ENCODE measurements at places on chromosomes 16 and 17. TPM values are rescaled to one million over a fixed set of nuclear protein-coding genes. Genes with fewer than 3 reads are reported as not detected.

- DNase-seq, result no peak
- no peaks in the 10 kb centered on the region for H3K36me3 ChIP-seq
- no peaks in the 10 kb centered on the region for H3K27me3 ChIP-seq
- no peak overlapping the region for H3K27ac ChIP-seq
- no peaks in the 10 kb centered on the region for H3K4me1 ChIP-seq
- no peak overlapping the region for H3K4me3 ChIP-seq
These were observed 44.7 kb upstream of the MEAK7 start for GRCh38 chr16:84548971-84549844.

DNA sequence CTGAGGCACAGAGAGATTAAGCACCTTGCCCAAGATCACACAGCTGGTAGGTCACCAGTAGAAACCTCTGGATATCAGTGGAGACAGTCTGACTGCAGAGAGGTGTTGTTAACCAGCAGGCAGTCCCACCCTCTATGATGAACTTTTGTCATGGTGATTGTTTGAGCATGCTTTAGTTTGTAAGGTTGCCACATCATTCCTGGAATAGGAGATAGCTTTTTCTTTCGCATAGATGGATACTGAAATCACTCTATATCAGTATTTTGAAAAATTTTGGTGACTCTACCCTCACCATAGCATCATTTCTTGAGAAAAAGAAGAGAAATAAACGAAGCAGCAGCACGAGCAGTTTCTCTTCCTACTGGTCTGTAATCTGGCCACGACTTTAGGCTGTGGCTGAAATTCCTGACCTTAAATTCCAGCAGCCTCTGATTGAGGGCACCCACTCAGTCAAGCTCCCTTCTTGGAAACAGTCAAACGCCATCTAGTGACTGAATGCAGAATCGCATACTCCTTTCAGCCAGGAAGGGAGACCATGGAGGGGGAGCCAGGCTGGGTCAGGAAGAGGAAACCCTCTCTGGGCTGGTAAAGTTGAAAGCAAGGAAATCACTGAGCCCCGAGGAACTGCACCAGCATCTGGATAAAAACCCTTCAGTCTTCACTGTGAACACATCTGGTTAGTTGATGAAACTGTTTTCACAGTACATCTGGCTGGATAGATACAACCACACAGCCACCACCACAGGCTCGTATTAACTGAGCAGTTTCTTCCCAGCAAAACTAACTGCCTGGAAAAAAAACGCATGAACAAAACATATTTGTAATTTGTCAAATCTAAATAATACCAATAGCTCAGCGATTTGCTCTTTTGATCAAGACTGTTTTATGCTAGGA lies 108.5 kb upstream of the XYLT1 start:
- no peaks in the 10 kb centered on the region for H3K36me3 ChIP-seq
- peak overlapping the region; percentile 60 for H3K27ac ChIP-seq
- H3K4me1 ChIP-seq, result peaks cover 10% of the 10 kb centered on the region
- 0 out of 2 replicates have a peak, but pooled peaks cover 8% of the 10 kb centered on the region for H3K27me3 ChIP-seq

- peaks cover 23% of the 10 kb centered on the region for H3K27me3 ChIP-seq
- H3K4me3 ChIP-seq, result no peak overlapping the region
- no peak for DNase-seq
- no peaks in the 10 kb centered on the region for H3K36me3 ChIP-seq
- no peak overlapping the region for H3K27ac ChIP-seq
These were observed 3.5 kb downstream of the VMO1 start for GRCh38 chr17:4782652-4783051.

GRCh38 chr17:42784409-42784808 lies 4.0 kb downstream of the WNK4 start:
- H3K27ac ChIP-seq, result no peak overlapping the region
- peaks cover 20% of the 10 kb centered on the region for H3K4me1 ChIP-seq
- no peak overlapping the region for H3K4me3 ChIP-seq

- no peak overlapping the region for H3K27ac ChIP-seq
- peak; percentile 83 for DNase-seq
- no peak overlapping the region for H3K4me3 ChIP-seq
- H3K4me1 ChIP-seq, result no peaks in the 10 kb centered on the region
- no peaks in the 10 kb centered on the region for H3K36me3 ChIP-seq
These were observed 11.8 kb downstream of the ENDOV start for GRCh38 chr17:80426671-80427326.

- no peaks in the 10 kb centered on the region for H3K4me1 ChIP-seq
- DNase-seq, result no peak
- no peak overlapping the region for H3K27ac ChIP-seq
- no peaks in the 10 kb centered on the region for H3K27me3 ChIP-seq
- no peaks in the 10 kb centered on the region for H3K36me3 ChIP-seq
- H3K4me3 ChIP-seq, result no peak overlapping the region
These were observed 31.0 kb downstream of the CD300A start for GRCh38 chr17:74497471-74497870.

DNA sequence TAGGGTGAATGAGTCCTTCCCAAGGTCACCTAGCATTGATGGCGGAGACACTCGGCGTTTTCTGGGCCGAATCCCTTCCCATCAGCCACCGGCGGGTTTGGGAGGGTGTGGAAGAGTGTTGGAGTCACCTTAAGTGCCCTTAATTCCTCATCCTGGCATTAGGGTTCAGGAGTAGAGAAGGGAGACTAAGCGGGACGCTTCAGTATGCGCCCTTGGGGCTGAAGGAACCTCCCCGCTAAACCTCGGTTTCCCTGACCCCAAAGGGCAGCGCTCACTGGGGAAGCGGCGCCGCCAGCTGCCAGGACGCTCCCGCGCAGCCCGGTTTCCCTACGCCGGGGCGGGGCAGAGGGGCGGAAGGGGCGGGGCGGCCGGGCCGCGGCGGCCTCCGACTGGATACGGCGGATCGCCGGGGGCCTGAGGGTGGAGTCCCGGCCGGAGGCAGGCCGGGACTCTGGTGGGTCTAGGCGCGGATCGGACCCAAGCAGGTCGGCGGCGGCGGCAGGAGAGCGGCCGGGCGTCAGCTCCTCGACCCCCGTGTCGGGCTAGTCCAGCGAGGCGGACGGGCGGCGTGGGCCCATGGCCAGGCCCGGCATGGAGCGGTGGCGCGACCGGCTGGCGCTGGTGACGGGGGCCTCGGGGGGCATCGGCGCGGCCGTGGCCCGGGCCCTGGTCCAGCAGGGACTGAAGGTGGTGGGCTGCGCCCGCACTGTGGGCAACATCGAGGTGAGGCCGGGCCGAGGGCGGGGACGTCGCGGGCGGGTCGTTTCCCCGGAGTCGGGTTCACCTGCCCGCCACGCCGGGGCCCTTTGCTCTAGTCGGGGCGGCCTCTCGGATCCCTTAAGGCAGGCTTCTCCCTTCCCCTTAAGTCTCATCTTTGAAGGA lies at the start of gene DHRS11:
DHRS11 (plus strand) TSS at position 446 of the 882 bp plus-strand sequence; CDS start at position 577, 131 bp downstream.
- H3K36me3 ChIP-seq, result peaks cover 34% of the 10 kb centered on the region
- peak within 1 kb of the TSS; percentile 36 for H3K27ac ChIP-seq
- DNase-seq, result peak; percentile 90
- H3K27me3 ChIP-seq, result no peaks in the 10 kb centered on the region
- peaks cover 12% of the 10 kb centered on the region for H3K4me1 ChIP-seq
- peak within 1 kb of the TSS; percentile 80 for H3K4me3 ChIP-seq

DNA sequence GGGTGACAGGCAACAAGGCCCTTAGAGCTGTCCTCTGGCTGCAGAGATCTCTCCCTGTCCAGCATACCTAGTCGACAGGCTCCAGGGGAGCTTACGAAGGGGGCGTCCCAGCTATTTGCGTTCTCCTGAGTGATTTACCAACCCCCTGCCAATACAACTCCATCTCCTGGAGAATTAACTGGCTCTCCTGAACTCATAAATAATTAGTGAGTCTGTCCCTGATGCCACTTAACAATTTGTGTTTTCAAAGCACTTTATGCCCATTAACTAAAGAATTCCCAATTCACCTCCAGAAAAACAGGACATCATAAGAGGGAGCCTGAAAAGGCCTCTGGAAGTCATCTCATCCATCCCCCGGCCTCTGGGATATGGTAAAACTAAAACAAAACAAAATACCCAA lies 26.7 kb downstream of the SDK2 start:
- H3K4me1 ChIP-seq, result no peaks in the 10 kb centered on the region
- H3K4me3 ChIP-seq, result no peak overlapping the region
- H3K27ac ChIP-seq, result no peak overlapping the region
- no peak for DNase-seq

DNA sequence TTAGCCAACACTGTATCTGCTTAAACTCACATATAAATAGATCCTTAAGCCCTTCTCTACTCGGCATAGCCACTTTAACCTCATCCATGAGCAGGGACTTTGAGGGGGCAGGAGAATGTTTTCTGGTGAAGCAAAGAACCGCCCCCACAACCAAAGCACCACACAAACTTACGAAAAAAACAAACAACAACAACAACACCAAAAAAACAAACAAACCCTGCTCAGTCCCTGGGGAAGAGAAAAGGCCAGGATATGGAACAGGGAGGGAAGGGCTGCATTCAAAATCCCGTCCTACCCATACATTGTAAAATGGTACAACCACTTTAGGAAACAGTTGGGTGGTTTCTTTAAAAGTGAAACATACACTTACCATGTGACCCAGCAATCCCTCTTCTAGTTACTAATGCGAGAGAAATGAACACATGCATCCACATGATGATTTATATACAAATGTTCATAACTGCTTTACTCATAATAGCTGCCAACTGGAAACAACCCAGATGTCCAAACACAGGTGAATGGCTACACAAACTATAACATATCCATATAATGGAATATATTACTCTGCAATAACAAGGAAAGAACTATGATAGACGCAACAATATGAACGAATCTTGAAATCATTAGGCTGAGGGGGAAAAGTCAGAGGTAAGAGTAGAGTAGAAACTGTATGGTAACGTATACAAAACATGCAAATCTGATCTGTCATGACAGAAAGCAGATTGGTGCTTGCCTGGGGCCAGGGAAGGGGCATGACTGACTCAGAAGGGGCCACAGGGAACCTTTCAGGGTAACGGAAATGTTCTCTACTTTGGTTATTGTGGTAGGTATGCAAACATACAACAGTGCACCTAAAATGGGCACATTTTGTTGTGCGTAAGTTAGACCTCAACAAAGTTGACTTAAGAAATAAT lies 37.7 kb upstream of the TOB1 start:
- peak; percentile 43 for DNase-seq
- no peaks in the 10 kb centered on the region for H3K27me3 ChIP-seq
- H3K27ac ChIP-seq, result no peak overlapping the region
- H3K4me1 ChIP-seq, result 0 out of 2 replicates have a peak, but pooled peaks cover 6% of the 10 kb centered on the region

GRCh38 chr17:79755591-79755990 lies 22.4 kb upstream of the CBX2 start:
- H3K27ac ChIP-seq, result no peak overlapping the region

DNA sequence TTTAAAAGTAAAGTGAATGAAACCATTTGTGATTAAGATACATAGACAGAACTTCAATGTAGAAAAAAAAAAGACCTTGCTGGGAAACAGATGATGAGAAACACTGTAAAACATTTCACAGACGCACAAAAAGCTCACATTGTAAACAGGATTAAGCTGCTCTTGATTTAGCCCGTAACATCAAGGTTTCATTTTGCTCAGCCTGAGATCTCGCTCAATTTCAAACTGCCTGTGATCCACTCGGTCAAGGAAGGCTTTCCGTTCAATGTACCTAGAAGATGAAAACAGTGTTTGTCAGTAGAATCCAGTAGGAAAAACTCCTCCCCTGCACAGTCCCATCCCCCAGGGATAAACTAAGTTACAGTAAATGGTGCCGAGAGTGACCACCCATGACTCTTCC lies 42.3 kb upstream of the BCAR1 start:
- H3K36me3 ChIP-seq, result peaks cover 15% of the 10 kb centered on the region
- no peaks in the 10 kb centered on the region for H3K4me1 ChIP-seq
- H3K27ac ChIP-seq, result no peak overlapping the region
- no peak for DNase-seq

- H3K27me3 ChIP-seq, result 0 out of 2 replicates have a peak, but pooled peaks cover 1% of the 10 kb centered on the region
- H3K4me3 ChIP-seq, result no peak overlapping the region
These were observed 63.3 kb upstream of the TMC5 start for GRCh38 chr16:19354371-19354770.

DNA sequence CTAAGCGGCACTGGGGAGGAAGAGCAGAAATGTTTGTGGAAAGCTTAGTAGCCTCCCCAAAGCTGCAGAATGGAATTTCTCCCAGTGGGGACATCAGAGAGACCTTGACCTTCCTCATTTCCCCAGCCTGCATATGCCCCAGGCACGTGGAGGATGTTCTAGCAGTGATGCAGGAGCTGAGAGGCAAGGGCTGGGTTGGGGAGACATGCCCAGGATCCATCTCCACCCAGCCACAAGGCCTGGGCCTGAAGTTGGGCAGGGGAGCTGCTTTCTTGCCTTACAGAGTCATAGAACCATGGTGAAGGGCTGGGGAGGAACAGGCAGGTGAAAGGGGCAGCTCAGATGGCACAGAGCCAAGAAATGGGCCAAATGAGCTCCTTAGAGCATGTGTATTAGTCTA lies 104.0 kb downstream of the TMEM132E start:
- no peaks in the 10 kb centered on the region for H3K27me3 ChIP-seq
- no peak for DNase-seq
- H3K4me3 ChIP-seq, result no peak overlapping the region
- H3K4me1 ChIP-seq, result no peaks in the 10 kb centered on the region
- H3K27ac ChIP-seq, result no peak overlapping the region
- H3K36me3 ChIP-seq, result no peaks in the 10 kb centered on the region

- H3K4me1 ChIP-seq, result no peaks in the 10 kb centered on the region
- H3K27me3 ChIP-seq, result no peaks in the 10 kb centered on the region
- DNase-seq, result no peak
- H3K4me3 ChIP-seq, result no peak overlapping the region
These were observed 86.3 kb downstream of the DYNLRB2 start for GRCh38 chr16:80627108-80627507.

DNA sequence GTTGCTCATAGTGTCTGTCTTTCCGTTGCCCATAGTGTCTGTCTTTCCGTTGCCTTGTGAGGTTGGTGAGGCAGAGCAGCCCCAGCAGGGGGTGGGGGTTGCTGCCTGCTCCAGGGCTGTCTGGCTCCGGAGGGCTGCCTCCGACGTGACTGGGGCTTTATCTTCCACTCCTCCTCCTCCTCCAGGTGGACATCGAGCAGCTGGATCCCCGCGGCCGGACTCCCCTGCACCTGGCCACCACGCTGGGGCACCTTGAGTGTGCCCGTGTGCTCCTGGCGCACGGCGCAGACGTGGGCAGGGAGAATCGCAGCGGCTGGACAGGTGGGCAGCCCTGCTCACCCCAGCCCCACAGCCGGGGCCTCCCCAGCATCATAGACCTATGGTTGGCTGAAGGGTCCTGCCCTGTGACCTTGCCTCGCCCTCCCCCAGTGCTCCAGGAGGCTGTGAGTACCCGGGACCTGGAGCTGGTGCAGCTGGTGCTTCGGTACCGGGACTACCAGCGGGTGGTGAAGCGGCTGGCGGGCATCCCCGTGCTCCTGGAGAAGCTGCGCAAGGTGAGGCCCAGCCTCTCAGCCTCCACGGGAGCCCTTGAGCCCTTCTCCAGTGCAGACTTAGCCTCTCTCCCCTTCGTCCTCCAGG lies 14.7 kb downstream of the ANKRD13B start:
- no peak overlapping the region for H3K4me3 ChIP-seq
- no peaks in the 10 kb centered on the region for H3K36me3 ChIP-seq
- H3K4me1 ChIP-seq, result no peaks in the 10 kb centered on the region
- DNase-seq, result no peak

- no peak overlapping the region for H3K4me3 ChIP-seq
- no peaks in the 10 kb centered on the region for H3K27me3 ChIP-seq
- no peaks in the 10 kb centered on the region for H3K36me3 ChIP-seq
- peak; percentile 48 for DNase-seq
- H3K27ac ChIP-seq, result no peak overlapping the region
These were observed 19.2 kb upstream of the ABAT start for GRCh38 chr16:8655184-8655717.

MGAT5B gene
- 0.11 TPM for total RNA-seq

KRTAP9-1 gene
- total RNA-seq, result not detected

HP gene
- not detected for total RNA-seq

DYNLL2 gene
- 11.3 TPM for total RNA-seq

Data from GM23248 (cell line).